T-cell (primary cell): ENCODE measurements at places on chromosomes 1 and 21.

DNA sequence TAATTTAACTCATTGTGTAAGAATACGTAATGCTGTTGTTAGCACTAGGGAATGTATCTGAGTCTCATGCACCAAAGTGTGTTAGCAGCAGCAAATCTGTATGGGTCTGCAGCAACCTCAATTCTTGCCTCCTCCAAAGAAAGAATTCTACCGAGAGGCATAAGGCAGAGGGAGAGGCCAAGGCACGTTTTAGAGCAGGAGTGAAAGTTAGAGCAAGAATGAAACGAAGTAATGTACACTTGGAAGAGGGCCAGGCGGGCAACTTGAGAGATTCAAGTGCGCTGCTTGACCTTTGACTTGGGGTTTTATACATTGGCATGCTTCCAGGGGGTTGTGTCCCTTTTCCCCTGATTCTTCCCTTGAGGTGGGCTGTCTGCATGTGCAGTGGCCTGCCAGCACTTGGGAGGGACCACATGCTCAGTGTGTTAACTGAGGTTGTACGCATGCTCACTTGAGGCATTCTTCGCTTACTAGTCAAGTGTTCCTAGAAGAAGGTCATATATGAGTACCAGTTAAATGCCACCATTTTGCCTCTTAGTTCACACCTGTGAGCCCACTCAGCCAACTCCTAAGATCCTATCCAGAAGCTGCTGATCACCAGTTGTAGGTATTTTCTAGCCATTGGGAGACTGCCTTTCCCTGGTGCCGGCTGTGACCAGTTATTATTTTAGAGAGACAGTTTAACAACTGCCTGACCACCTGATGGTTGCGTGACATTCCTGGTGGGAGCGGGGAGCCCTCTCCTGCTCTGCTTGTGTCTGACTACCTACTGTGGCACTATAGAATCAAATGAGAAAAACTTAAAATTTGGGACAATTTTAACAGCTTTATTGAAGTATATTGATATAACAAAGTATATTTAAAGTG, 2.7 kb upstream of the CNN3 start:
- no peak for DNase-seq

DNA sequence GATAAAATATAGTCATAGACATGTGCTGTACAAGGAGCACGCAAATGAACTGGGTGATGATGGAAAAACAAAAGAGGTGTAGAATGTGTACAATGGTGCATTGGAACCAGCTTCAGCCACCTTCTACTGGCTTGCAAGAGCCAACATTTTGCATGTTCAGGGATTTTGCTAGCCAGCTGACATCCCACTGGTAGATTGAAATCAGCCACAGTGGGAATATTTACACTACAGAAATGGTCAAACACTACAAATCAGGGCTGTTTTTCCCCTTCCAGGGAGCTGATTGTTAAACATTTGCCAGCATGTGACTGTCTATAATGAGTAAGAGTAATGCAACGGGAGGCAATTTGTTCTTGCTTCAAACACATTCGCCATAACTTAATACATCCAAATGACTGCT, 23.2 kb downstream of the PMVK start:
- no peak for DNase-seq

DNA sequence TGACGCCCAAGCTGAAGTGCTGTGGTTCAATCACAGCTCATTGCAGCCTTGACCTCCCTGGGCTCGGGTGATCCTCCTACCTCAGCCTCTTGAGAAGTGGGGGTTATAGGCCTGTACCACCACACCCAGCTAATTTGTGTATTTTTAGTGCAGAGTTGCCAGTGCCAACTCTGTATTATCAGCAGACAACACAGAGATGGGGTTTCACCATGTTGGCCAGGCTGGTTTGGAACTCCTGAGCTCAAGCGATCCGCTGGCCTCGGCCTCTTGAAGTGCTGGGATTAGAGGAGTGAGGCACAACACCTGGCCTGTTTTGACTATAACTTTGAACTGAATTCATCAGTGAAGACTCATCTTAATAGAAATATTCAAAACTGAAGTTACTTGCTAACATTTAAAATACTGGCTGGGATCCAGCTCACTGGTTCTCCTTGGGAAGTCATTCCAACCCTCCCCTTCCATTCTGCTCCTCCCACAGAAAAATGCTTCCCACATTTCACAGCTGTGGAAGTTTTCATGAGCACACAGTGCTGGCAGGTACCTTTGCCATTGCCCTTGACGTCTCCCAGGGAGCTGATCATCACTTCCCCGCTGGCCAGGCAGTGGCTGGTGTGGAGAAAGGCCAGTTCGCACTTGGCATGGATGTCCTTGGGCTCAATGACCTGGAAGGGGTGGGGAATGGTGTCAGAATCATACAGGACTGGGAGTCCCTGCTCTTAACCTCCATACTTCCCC, 4.7 kb downstream of the SELENBP1 start:
- DNase-seq = no peak

DNA sequence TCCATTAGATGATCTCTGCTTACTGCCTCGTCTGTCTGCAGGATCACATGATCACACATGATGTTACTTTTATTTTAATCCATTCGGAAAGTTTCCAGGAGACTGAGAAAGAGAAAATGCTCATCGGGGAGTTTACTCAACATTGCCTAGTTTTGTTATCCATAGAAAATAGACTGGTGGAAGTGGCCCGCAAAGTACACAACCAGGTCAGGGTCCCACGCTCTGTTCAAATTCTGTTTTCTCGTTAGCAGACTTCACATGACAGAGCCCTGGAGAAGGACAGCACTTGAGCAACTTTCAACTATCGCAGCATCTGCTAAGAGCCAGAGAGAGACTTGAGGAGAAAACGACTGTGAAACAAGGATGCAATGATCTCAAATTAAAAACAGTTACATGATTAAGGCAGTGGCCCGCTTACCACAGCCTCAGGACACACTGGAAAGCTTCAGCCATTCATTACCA, 44.2 kb downstream of the ADAMTS1 start:
- DNase-seq = no peak

DNA sequence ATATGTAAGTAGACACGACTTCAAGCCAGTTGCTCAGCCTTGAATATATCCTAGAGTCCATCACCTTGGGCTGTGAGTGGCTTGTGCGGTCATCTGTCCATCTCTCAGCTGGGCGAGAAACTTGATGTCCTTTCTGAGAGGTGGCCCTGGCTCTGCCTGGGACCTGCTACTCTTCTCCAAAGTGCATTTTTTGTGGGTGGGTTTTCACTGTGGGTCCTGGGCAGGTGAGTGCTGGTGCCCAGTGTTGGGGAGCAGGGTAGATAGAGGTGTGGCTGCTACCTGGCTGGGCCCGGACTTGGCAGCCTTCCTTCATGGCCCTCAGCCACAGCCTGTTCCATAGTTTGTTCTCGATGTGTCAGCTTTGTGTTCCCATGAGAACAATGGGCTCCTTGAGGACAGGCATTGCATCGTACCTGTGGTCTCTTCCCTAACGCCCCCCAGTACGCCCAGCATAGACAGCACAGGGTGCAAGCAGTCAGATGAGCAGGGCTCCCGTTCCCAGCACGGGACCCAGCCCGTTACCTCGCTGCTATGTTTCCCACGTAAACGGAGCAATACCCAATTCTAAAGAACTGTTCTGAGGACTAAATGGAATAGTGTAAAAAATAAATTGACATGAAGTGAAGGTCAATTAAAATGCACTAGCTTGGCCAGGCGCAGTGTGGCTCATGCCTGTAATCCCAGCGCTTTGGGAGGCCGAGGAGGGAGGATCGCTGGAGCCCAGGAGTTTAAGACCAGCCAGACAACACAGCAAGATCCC, 877 bp upstream of the SLX9 start:
- DNase-seq = no peak

GRCh38 chr1:162218546-162218945, 149.1 kb downstream of the NOS1AP start:
- no peak for DNase-seq

DNA sequence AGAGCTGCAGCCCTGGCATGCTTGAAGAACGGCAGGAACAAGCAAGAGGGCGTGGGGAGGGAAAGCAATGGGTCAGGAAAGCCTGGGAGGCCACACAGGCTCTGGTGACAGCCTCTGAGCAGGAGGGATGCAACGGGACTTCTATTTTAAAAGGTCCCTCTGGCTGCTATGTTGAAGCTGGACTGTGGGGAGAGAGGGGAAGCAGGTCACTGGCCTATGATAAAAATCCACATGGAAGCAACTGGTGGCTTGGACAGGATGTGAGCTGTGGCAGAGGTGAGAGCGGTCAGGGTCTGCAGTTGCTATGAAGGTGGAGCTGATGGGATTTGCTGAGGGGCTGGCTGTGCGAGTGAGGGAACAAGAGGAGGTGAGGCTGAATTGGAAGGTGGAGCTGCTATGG, 11.2 kb downstream of the PADI1 start:
- no peak for DNase-seq

GRCh38 chr1:119959268-119960220, 63.2 kb upstream of the ADAM30 start:
- DNase-seq = no peak
